ENCODE measurements at places on chromosomes 7 and 10.

DNA sequence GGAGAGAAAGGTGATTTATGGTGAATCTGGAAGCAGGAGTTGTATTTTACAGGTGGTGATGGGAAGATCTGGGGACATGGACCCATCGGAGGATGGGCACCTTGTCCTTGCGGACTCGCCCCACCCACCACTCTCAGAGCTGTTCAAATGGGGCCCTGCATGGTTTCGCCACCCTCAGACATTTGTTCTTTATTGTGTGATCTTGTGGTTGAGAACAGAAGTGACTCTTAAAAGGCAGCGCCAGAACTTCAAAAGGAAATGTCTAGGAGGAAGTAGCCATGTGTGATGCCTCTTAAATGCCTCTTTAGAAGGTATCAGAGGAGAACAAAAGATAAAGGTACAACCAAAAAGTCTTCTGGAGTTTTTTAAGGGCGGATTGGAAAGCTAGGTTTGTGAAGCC is 205.7 kb downstream of the KIAA1217 start:
- no peak for DNase-seq

- DNase-seq = no peak
Observed at GRCh38 chr7:30163231-30163894, 28.6 kb downstream of the MTURN start.

DNA sequence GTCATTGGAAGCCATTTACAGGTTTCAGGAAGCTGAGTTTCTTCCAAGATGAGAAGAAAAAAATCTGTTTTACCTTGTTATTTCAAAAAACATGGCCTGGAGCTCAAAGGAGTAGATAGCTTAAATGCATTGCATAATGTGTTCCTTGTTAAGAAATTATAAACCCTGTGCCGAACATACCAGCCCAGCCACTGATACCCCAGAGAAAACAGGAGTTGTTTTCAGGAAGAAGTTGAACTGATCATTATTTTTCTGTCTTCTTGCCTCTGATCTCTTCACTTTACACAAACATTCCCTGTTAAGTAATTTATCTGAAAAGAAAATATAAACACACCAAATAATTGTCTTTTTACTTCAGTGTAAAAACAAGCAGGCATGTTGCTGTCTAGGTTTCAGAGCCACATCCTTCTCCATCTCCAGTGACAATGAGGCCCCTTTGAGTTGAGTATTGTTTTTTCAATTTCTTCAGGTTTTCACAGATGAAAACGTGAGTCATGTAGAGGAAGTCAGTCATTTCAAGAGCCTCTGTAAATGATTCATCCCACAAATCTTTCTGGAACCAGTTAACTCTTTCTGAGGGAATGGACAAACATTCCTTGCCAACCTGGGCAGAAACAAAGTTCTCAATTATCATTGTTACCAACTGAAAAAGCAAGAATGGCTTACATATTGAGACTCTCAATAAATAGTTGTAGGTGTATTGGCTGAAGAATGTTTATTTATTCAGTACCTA is 244.2 kb downstream of the IPMK start:
- DNase-seq = no peak

GRCh38 chr7:154423231-154423630 is 371.0 kb downstream of the DPP6 start:
- no peak for DNase-seq

DNA sequence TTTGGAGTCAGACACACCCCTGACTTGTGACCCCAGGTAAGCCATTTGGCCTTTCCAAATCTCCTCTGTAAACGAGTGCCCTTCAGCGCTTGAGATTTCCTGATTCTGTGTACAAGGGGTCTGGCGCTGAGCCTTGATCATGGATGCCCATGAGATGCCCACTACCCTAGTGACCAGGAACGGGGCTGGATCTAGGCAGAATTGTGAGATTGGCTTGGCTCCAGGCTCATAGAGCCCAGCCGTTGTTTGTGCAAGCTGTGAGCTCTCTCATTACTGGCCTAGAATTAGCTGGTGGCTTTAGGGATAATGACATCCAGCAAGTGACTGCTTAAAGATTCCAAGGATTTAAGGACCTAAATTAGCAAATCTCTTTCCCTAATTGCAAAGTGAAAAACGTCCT is 84.9 kb downstream of the CAMK1D start:
- DNase-seq = no peak

GRCh38 chr7:97422046-97422445 is 304.5 kb downstream of the SDHAF3 start:
- no peak for DNase-seq

DNA sequence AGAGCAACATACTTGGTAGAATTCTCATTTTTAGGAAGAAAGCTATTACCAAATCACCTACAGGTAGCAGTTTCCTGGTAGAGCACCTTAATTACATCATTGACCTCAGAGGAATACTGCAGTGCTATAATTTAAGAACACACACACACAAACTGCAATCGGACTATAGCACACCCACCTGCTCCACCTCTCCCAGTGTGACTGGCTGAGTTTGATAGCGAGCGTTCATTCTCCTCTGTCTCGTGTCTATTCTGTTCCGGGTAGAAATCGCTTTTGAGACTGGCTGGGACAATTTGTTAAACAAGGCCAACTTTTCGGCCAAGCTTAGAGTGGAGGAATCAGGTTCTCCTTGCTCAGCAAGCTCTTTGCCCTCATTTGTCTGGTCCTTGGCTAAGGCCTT is 110.5 kb downstream of the SVIL start:
- no peak for DNase-seq

GRCh38 chr7:129707910-129708499 is 96.5 kb downstream of the NRF1 start:
- DNase-seq = no peak

GRCh38 chr10:13960603-13961002 is 370.1 kb downstream of the FRMD4A start:
- DNase-seq = no peak

- DNase-seq = no peak
Observed at GRCh38 chr7:54799792-54800191, 40.8 kb upstream of the SEC61G start.

DNA sequence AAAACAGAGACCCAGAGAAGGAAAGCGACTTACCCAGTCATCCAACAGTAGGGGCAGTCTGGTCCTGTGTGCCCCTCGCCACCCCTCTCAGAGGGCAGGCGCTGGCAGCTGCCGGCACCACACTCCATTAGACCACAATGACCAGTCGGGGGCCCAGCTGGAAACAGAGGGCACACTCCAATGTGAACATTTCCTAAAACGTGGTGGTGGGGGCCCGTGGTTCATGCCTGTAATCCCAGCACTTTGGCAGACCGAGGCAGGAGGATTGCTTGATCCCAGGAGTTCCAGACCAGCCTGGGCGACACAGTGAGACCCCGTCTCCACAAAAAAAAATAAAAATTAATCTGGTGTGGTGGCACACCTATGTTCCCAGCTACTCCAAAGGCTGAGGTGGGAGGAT is 912 bp upstream of the OAT start:
- DNase-seq = no peak

DNA sequence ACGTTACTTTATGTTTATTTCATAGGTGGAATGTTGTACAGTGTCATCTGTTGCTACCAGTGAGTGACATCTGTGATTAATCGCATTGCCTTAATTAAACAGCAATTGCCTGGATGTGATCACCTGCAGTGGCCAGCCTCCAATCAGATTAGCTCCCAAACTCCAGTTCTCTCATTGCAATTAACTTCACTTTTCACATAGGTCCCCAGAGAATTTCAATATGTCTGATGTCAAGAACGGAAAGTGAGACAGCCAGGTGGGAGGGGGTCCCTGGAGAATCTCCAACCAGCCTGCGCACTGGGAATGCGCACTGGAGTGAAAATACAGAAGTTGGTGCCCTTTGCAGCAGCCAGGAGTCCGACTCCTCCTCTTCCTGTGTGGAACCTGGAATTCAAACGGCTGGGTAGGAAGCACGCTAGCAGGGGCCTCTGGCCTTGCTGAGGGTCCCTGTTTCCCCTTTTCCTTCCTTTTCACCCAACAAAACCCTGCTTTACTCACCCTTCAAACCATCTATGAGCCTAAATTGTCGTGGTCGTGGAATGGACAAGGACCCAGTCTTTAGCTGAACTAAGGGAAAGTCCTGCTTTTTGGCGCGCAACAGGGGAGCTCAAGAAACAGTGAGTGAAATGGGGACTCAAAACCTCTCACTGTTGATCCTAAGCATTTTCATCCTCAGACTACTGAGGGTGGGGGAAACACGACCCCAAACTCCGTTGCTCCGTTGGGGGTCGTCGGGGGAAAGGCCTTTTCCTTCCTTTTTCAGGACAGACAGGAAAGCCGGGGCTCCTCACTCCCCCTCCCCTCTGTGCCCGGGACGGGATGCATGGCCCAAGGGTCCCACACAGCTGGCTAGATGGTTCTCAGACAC is 1355.5 kb upstream of the LRRTM3 start:
- DNase-seq = no peak

- no peak for DNase-seq
Observed at GRCh38 chr7:139771001-139771956, 6.5 kb downstream of the HIPK2 start.

- no peak for DNase-seq
Observed at GRCh38 chr10:58269782-58270290, 874 bp downstream of the CISD1 start.

DNA sequence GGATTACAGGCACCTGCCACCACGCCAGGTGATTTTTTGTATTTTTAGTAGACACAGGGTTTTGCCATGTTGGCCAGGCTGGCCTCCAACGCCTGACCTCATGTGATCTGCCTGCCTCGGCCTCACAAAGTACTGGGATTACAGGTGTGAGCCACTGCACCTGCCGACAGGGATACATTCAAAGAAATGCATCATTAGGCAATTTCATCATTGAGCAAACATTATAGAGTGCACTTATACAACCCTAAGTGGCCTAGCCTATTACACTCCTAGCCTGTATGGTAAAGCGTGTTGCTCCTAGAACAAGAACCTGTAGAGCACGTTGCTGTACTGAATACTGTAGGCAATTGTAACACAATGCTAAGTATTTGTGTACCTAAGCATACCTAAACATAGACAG is 350.3 kb downstream of the GALNT17 start:
- DNase-seq = no peak

- DNase-seq = no peak
Observed at GRCh38 chr7:27324246-27324645, 81.6 kb downstream of the EVX1 start.

- no peak for DNase-seq
Observed at GRCh38 chr10:33129141-33129995, 171.3 kb upstream of the ITGB1 start.

DNA sequence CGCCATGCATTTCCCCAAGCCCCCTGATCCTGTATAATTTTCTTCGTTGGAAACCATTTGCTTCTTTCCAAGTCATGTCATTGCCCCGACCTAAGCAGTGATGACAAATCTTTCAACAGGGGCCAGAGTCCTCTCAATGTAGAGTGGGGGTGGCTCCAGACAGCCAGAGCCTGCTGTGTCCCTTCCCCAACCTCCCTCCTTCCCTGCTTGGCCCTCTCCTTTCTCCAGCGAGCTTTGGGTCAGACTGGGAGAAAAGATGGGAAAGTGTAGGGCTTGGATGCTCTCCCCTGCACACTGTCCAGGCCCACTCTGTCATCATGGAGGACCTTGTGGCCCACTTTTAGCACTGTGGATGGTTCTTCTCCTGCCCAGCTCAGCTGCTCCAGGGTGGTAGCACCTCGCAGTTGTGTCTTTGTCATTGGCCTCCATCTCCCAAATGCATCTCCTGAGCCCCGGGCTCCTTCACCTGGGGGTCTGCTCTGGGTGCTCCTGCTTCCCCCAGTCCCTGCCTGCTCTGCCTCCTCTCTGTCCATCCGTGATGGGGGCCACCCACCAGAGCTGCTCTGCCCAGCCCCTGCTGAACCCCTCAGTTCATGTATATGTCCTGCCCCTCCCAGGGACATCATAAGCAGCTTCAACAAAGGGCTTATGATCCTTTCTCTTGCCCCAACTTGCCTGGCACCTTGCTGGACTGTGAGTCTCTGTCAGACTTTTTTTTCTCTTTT is 37.5 kb downstream of the BTBD16 start:
- no peak for DNase-seq

DNA sequence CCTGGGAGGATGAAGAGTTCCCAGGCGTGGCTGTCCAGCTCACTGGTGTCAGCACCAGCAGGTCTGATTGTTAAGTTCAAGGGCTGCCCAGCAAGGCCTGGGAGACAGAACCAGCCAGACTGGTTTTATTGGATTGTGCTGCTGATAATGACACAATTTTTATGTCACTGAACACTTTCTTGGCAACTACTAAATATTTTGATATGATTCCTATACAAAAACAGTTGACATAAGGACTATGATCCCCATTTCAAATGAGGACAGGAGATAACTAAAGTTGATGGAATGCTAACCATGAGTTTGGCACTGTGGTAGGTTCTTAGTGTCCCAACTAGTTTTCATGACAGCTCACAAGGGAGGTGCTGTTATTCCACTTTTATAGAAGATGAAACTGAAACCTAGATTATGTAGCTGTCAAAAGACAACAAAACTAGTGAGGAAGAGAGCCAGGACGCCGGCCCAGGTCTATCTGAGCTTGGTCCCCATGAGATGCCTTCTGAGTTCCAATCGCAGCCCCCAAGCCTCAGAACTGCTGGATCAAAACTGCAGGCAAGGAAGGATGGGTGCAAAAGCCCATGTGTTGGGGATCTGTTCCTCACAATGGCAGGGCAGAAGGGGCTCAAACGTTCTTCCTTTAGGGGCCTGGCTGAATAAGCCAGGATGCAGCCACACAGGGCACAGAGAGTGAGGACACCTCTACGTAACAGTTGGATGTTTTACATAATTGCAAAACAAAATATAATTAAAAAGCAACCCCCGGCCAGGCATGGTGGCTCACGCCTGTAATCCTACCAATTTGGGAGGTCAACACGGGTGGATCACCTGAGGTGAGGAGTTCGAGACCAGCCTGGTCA is 52.8 kb downstream of the COBL start:
- no peak for DNase-seq

GRCh38 chr10:84908491-84908890 is 580.1 kb downstream of the CCSER2 start:
- no peak for DNase-seq

DNA sequence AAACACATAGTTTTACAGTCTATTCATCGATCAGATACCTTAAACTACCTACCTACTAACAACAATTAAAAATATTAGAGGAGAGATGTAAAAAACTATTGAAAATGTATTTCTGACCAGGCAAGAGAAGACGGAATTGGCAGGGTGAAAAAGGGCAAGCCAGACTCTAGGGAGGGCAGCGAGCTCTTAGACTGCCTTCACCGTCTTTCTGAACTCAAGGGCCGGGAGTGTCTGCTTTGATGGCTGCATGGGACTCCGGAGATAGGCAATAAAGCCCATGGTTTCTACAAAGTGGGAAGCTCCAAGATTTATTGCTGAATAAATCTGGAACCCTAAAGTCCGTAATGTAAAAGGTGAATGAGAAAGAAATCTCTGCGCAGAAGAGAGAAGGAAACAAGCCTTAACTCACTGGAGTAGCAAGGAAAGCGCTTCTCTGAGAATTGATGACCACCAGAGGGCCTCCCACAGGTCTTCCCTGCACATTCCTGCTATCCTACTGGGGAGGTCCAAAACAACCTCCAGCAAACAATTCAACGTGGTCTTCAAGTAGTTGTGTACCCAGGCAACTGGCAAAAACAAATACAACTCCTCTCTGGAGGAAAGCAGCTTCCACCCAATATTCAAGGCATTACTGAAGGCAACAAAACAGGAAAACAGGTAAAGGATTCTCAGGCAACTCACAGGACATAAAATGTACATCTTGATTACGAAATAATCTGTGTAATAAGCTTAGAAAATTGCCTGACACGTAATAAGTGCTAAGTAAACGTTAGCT is 181.3 kb downstream of the SDK1 start:
- no peak for DNase-seq
